Stimulated activated CD4-positive, alpha-beta T cell treated with anti-CD3 and anti-CD28 coated beads, Interleukin-4, amount 100 ng/mL, for 4 hours (primary cell): ENCODE measurements at places on chromosomes 11 and 22.

DNA sequence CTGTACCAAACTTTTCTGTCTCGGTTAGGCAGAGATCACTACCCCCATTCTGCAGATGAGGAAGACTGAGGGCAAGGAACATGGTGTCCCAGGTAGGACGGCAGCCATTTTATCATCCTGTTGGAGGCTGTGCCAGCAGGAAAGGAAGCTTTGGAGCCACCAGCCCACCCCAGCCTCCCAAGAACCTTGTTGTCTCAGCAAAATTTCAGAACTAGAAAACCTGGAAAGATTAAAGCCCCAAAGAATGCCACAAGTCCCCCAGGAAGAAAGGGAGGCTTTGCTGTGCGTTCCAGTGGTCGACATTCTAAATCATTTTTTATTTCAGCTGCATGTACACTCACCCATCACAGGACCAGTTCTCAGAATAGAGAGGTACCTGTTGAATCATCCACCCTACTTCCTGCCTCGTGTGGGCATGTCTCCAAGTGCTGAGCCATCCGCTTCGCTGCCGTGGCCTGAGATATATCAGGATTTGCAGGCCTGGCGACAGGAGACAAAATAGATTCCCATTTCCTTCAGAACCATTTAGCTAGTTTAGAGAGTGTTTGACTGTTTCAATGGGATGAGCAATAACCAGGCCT, 13.0 kb upstream of the EIF3D start:
- DNase-seq: peak; percentile 41

GRCh38 chr11:12052676-12053605, 44.5 kb upstream of the DKK3 start:
- DNase-seq: no peak

DNA sequence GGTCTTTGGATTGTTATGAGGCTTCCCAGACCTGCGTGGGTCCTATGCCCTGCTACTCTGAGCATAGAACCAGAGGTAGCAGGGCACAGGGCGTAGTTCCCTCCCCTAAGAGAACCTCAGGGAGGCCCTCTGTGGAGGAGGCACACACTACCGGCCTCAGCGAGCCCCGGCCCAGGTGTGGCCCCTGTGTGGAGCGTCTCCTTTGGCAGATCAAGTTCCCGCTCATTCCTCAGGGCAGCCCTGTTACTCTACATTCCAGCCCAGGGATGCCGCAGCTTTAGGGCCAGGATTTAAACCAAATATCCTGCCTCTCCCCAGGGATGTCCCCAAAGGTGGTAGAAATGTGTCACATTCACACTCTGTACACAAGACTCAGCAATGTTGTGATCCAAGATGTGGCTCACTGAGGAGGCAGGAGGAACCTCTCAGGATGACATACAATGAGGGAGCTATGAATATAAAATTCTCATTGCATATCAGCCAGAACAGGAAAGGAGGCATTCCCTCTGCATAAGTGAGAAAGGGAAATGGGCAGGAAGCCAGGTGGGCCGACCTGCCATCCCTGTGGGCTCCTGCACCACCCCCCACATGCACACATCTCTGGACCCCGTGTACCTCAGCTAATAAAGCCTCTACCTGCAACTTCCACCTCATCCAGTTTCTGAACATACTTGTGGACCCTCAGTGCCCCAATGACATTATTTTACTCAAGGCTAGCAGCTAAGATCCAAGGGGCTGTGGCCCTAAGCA, 131.9 kb upstream of the TEAD1 start:
- no peak for DNase-seq

DNA sequence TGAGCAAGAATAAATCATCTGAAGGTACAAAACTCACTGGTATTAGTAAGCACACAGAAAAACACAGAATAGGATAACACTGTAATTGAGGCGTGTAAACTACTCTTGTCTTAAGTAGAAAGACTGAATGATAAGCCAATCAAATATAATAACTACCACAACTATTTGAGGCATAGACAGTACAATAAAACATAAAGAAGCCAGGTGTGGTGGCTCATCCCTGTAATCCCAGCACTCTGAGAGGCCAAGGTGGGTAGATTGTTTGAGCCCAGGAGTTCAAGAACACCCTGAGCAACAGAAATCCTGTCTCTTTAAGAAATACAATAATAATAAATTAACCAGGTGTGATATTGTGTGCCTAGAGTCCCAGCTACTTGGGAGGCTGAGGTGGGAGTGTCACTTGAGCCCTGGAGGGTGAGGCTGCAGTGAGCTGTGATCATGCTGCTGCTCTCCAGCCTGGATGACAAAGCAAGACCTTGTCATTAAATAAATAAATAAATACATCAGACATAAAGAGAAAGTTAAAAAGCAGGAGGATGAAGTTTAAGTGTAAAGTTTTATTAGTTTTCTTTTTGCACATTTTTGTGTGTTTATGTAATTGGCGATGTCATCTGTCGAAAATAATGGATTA, 390.6 kb downstream of the DYNC2H1 start:
- DNase-seq: no peak

DNA sequence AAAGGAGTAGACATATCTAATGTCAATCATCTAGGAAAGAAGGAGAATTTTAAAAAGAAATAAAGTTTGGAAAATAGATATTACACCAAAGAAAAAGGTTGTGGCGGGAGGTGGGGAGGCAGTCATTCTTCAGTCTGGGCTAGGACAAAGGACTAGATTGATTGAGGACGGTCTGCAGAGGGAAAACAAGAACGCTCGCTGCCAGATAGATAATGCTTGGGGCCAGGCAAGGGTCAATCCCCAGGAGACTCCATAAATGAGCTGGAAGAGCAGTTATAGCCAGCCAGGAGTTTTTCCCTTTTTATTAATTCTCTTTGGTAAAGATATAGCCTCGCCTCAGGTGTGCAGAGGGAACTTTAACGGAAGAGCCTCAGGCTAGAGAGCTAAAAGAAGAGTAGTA, 6.3 kb downstream of the TRPC6 start:
- no peak for DNase-seq

- DNase-seq: no peak
Measured at GRCh38 chr11:58503361-58503856, 4.5 kb downstream of the OR5B21 start.

- DNase-seq: no peak
Measured at GRCh38 chr11:80586464-80586863, 1145.6 kb upstream of the TENM4 start.

DNA sequence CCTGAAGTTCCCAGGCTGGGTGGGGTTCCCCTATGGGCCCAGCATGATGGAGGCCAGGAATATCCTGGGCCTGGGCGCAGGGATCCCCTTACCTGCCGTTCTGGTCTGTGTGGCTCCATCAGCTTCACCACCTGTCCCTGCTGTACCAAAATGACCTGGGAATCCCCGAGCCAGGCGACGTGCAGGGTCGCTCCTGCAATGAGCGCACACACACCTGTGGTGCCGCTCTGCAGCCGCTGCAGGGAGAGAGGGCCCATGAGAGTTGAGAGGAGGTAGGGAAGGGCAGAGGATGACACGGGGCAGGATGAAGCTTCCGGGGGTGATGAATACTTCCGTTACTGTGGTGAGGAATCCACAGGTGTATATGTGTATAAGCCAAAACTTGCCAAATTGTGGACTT, 21.6 kb downstream of the PPM1F start:
- no peak for DNase-seq

DNA sequence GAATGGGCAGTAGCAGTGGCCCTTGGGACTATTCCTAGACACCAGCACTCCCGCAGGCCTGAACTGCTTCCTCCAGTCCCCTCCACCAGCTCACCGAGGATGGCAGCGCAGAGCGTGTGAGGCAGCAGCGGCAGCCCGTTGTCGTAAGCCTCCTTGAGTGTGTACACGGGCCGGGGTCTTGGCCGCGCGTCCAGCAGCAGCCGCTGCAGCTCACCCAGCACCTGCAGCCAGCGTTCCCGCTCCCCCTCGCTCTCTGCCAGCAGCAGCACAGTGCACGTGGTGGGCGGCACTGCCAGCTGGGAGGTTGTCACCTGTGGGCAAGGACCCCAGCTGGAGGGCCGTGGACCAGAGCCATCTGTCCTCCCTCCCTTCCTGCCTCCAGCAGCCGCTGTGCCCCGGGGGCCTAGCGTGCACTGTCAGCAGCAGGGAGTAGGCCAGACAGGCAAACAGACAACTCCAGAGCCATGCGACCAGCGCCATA, 13.0 kb downstream of the CDC42BPG start:
- no peak for DNase-seq
